Stimulated activated CD8-positive, alpha-beta memory T cell treated with anti-CD3 and anti-CD28 coated beads, Interleukin-15, amount 100 ng/mL, for 48 hours (primary cell): ENCODE measurements at places on chromosomes 6 and 20.
A peak's percentile ranks its signal among the peaks of the same experiment; 100 is the strongest.

DNA sequence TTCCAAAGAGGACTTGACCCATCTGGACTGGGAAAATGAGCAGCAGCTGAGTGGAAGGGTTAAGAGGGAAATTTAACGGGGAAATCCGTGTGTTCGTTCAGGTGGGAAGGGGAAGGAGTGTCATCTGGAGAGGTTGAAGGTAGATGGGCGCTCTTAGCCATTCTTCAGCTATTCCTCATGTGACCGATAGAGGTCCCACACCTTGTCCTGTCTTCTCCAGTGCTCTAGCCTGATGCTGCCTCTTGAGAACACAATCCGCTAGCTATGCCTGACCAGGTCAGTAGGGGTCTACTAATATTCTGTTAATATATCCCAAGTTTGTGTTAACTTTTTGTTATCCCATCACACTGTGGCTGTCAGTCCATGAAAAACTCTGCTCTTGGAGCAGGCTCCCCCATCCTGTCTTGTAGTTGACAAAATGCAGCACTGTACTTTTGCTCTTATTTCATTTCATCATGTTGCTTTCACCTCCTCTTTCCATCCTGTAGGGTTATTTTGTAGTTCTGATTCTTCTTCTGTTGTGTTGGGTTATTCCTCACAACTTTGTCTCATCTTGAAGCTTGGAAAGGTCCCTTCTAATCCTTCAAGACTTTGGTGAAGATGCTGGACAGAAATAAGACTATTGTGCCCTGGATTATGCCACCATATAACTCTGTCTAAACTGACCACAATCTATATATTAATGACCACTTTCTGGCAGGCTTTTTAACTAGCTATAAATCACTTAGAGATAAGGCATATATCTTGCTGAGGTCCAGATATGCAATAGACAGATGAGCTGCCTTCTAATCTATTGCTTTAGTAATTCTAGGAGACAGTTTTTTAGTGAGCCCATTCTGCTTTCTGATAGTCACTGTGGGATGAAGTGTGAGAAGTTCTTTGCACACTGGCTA lies 123.4 kb upstream of the SUPT3H start:
- DNase-seq, result no peak

DNA sequence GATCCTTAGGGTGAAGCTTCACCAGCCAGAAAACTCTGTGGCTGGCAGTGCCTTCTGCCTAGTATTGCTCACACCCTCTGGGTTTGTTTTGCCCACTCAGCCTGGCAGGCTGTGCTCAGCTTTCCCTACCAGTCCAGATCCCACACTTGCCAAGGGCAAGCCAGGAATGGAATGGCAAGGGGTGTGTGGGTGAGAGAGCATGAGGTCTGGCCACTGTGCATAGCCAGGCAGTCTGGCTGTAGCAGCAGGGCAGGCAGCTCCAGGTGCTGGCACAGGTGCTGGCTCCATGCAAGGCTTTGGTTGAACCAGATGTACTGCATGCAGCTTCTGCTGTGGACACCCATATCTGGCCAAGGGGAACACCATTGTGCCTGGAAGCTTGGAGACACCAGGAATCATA lies 1720.3 kb downstream of the HACE1 start:
- no peak for DNase-seq

DNA sequence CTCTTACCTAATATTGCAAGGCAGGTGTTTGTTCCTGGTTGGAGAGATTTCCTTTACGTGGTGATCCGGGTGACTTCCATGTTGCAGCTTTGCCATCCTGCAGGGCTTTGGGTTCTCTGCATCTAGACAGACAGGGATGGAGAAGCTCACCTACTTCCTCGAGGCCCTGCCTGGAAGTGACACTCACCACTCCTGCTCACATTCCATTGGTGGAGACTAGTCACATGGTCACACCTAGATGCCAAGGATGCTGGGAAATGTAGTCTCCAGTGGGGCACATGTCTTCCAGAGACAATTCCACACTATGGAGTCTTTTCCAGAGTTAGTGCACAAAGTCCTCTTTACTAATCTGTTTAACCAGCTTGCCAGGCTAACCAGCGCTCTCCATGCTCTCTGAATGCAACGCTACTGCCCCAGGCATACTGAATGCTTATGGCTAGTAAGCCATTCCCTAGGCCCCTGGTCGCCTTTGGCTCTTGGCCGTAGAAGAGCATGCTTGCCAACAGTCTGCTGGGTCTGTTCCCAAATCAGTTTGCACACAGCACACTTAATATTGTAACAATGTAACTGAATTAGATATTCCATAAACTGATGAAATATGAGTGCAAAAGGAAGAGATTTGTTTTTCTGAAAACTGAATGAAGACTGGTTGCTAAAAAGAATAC lies 6.7 kb upstream of the KCNK15 start:
- DNase-seq, result peak; percentile 24

DNA sequence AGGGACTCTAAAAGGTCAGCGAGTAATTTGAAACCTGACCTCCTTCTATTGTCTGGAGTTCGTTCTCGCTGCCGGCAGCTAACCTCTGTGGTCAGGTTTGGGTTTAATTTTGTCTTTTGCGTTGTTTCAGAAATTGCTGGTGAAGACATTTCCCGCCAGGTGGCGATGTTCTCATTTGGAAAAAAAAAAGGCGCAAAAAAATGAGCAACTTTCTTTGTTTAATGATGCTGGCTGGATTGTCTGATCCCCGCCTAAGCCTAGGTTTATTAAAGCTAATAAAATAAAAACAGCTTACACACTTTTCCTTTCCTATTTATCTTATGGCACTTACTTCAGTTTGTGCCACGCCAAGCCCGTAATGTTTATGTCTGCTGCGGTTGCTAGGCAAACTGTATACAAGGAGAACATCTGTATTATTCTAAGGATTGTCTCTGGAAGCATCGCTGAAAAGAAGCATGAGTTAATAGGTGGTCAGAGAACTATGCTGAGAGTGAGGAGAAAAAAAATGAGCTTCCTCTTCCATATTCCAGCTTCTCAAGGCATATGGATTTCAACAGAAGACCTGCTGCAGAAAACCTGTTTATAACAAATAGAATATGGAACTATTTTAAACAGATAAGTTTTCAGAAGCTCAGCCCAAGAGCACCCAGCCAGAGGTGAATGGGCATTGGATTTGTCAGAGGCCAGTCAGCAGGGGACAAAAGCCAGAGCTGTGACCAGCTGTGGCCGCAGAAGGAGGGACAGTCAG lies 205.7 kb downstream of the DOK5 start:
- no peak for DNase-seq

DNA sequence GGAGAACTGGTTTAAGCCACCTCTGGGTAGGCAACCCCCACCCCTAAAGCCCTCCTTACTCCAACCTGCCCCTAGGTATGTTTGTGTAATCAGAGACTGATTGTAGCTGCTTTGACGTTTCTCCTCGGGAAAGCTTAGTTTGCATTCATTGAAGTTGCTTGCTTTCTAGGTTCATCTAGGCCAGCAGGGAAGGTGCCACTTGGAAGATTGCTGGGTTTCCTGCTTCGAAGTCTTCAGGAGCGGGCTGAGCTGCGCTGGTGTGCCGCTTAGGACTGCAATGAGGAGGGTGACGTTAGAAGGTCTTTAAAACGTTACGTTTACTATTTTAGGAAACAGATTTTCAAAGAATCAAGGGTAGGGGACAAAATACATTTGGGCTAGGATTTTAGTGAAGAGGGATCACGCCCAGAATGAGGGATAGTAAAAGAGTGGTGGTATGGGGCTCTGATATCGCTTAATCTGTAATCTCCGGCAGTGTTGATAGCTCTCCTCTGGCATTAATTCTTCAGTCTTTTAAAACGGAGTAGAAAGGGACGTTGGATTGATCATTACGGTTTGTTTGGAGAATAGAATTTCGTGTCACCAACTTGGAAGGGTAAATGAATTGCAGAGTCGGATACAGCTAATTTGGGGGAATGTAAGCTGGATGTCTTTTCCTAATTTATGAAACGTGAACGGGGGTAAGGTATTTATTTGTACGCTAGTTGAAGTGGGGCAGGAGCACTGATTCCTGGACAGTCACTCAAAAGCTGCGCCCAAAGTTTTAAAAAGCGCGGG lies 92.6 kb upstream of the PRDM1 start:
- DNase-seq, result no peak

GRCh38 chr20:56362833-56363413 lies 4.1 kb downstream of the FAM210B start:
- DNase-seq, result no peak

DNA sequence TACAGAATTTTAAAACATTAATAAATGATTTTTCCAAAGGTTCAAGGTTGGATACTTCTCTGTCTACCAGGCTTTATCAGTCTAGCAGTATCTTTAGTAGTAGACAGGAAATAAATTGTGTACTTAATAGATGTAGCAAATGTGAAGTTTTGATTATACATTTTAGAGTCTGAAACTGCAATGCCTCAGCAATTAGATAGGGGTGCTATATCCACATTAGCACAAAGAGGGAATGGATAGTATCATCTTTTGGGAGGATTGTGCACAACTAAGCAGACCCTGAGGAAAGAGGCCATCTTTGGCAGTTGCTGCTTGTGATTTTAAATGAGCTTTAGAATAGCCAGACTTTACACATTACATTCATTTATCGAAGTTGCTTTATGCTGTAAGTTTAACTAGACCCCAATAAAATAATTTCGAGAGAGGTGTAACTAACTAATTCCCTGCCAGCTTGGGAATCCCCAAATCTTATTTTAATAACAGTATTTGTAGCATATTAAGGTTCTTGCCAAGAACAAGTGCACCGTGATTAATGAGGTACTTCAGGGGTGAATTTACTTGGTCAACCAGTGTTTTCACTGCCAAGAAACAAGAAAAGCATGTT lies 2.8 kb downstream of the KCNQ5 start:
- DNase-seq, result no peak

- no peak for DNase-seq
Observed at GRCh38 chr6:146884728-146885127, 286.0 kb downstream of the ADGB start.

GRCh38 chr6:157193443-157193996 lies 129.8 kb downstream of the TMEM242 start:
- no peak for DNase-seq

DNA sequence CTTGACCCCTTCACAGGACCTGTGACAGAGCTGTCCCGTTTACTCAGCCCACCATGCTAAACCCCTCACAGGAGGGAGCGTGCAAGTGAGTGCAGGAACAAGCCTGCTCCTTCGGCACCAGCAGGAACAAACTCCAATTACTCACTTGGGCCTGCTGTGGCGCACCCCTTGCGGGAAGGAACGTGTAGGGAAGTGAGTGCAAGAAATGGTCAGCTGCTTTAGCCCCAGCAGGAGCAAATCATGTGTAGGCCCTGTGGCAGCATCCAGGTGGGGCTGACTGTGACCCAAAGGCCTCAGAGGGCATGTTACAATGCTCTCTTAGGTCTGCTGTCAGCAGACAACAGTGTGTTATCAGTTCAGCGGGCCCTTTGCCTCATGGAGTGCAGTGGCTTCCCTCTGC lies 574.4 kb downstream of the PRKN start:
- DNase-seq, result no peak

GRCh38 chr20:4810426-4811019 lies 88.8 kb downstream of the PRND start:
- DNase-seq, result no peak

- no peak for DNase-seq
Observed at GRCh38 chr20:53937339-53937741, 133.1 kb downstream of the BCAS1 start.
